Activated naive CD4-positive, alpha-beta T cell treated with Interleukin-2 at 50 U/mL for 16 hours (primary cell): ENCODE measurements at places on chromosomes 7 and 10.

GRCh38 chr7:100673942-100674410 is 436 bp downstream of the GNB2 start:
- DNase-seq: peak; percentile 45

GRCh38 chr7:124202546-124202945 is 169.7 kb upstream of the TMEM229A start:
- DNase-seq: no peak

- DNase-seq: peak; percentile 31
Observed at GRCh38 chr10:129963641-129964501, at the start of gene EBF3. EBF3 (minus strand) TSS chr10:129964274; CDS start chr10:129963768, 506 bp downstream.

- peak; percentile 5 for DNase-seq
Observed at GRCh38 chr7:135335628-135336139, 102.0 kb downstream of the STRA8 start.

- no peak for DNase-seq
Observed at GRCh38 chr10:78362406-78363022, 328.9 kb downstream of the RPS24 start.

GRCh38 chr7:104196161-104196560 is 11.7 kb downstream of the ORC5 start:
- DNase-seq: no peak

DNA sequence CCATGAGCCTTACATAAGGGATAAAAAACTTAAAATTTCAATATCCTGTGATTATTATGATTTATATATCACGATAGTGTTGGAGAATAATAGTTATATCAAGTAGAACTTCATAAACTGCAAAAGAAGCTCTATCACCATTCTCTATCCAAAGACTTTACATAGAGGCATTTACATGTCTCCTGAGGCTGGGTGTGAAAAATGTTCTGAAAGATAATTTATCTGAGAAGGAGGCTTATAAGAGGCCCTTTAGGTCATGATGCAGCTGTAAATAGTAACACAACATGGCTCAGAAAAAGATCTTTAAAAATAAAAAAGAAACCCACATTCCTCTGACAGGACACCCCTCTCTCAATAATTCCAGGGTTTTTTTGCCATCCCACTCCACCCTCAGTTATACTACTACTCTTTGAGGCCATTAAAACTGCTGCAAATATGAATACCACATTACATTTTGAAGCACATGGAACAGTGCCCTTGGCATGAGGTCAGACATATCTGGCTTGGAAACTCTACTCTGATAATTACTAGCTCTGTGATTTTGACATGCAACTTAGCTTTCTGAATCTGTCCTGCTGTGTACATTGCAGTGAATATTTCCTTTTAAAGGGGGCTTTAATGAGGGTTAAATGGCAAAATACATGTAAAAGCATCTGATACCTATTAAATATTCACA is 55.5 kb downstream of the SLC16A12 start:
- DNase-seq: no peak

GRCh38 chr10:78688230-78688900 is 380.4 kb upstream of the ZMIZ1 start:
- no peak for DNase-seq
